ENCODE measurements at places on chromosomes 3 and 15.

DNA sequence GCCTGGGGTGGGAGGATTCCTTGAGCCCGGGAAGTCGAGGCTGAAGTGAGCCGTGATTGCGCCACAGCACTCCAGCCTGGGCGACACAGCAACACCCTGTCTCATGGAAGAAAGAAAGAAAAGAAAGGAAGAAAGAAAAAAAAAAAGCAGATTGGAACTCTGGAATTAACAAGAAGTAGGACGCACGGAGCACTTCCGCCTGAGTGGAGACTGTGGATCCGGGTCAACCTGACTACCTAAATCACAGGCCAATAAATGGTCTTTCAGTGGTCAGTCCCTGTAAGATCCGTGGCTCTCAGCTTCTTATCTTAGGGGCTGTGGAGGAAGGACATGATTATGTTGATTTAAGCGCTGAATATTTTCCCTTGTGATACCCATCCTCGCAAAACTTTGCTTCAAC, 2.4 kb upstream of the PPARG start:
- no peak for DNase-seq

GRCh38 chr3:87009271-87009670, 18.3 kb upstream of the VGLL3 start:
- no peak for DNase-seq

DNA sequence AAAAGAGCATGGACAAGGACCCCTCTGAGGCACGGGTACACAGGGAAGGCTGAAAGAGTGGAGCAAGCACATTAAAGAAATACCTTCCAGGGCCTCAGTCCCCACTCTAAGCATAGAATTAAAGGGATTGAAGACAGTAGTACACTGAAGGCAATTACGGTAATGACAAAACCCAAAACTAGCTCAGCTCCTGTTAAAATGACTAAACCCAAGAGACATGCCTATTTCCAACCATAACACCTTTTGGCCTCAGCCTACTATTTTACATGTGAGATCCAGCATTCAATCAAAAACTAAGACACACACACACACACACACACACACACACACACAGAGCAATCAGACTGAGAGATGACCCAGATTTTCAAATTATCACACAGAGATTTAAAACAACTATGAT, 19.8 kb downstream of the MAP4 start:
- DNase-seq, result no peak

DNA sequence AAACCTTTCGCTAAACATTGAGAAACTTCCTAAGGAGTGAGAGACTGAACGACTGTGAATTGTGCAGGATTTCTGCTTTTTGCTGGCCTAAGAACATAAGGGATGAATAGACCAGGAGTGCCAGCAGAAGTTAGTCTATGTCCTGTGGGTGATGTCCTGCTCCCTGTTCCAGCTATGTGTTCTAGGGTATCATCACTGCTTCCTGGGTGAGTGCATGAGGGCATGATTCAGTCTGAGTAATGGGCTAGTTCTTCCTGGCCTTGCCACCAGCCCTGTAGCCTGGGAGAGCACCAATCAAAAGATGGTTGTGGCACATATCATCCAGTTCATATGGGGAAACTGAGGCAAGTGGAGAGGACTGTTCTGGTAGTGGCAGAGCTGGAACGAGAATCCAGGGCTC, 153.9 kb upstream of the TPM1 start:
- no peak for DNase-seq

DNA sequence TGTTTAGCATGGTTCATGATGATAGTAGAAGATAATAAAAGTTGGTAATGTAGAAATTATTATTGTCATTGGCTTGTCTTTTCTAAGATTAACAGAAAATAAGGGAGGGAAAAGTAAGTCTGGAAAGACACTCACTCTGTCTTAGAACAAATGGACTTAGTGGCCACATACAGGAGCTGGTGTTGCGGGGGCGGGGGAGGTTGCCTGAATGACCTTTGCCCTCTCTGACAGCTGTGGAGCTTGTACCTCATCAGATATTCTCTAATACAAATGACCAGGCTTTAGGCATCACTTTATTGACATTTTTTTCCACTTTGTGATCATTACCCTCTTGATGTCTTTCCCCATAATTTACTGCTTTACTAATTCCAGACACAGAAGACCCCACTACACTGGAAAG, 5.9 kb downstream of the TAGLN3 start:
- no peak for DNase-seq

DNA sequence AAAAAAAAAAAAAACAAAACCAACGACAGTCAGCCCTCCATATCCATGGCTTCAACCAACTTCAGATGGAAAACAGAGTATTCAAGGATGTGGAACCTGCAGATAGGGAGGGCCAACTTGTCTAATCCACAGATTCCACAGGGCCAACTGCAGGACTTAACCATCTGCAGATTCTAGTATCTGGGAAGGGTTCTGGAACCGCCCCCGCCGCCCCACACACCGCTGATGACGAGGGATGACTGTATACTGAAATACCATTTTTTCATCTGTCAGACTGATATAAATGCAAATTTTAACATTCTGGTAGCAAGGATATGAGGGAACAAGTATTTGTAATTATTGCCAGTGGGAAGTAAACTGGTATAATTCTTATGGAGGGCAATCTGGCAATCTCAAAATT, 29.5 kb downstream of the ADPGK start:
- DNase-seq, result no peak

DNA sequence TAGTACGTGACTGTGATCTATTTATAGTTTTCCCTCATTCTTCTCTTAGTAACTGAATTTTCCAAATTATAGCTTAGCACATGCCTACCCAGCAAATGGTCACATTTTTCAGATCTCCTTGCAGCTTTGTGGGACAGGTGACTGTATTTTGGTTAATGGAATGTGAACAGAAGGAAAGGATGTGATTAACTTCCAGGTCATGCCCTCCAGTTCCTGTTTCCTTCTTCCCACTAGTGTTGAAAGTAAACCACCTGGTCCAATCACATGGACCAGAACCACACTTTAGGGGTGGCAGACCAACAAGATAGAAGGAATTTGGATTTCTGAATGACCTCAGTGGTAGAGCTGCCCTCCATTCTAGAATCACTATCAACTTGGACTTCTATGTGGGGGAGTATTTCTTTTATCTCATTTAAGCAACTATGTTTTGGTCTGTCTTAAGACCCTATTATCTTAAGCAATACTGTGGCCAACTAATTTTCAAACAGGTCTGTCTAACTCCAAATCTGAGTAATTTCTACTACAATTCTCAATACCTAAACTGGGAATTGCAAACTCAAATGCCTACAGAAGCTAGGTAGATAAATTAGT, 76.0 kb upstream of the TSC22D2 start:
- DNase-seq, result no peak

GRCh38 chr15:44595246-44595645, 58.3 kb downstream of the EIF3J start:
- DNase-seq, result no peak

- no peak for DNase-seq
Measured at GRCh38 chr15:84863565-84864443, 20.7 kb upstream of the SLC28A1 start.

DNA sequence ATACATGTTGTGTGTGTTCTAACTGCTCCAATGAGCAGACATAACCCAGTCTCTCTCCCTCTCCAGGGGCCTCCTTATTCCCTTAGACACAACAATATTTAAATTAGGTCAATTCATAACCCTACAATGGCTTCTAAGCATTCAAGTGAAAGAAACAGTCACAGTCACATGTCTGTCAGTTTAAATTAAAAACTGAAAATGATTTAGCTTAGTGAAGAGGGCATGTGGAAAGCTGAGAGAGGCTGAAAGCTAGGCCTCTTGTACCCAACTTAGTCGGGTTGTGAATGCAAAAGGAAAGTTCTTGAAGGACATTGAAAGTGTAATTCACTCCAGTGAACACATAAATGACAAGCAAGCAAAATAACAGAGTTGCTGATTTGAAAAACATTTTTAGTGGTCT, 1519.6 kb downstream of the OTOL1 start:
- DNase-seq, result no peak

DNA sequence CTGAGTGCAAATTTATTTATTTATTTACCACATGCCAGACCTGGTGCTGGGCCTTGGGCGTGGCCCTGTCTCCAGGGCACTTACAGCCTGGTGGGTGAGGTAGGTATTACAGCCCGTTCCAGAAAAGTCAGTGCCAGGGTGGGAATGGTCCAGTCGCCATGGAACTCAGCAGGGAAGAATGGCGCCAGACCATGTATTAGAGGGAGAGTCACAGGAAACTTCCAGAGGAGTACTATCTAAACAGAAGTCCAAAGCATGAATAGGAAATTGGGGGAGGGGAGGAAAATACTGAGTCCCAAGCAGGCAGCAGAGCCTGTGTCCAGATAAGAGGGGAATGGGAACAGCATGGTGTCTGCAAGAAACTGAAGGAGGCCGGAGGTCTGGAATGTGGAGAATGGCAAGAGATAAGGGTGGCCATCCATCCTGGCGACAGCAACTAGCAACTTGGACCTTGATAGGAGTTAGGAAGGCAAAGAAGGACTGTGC, 27.0 kb downstream of the SH3BP5 start:
- no peak for DNase-seq

DNA sequence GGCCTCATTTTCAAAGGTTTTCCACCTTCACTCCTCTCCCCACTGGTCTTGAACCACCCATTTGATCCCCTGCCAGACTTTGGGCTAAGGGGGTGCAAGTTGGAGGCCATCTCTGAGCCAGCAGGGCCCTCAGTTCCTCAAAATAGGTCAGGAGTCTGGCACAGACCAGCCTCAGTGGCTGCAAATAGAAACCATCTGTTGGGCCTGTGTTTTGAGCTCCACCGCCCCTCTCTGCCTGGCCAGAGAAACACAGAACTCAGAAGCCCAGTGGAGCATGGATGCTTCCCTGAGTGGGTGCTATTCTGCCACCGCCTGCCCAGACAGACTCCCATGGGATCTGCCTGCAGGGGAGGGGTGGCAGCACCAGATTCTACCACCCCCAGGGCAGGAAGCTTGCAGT, 56.3 kb downstream of the CORO2B start:
- no peak for DNase-seq

GRCh38 chr3:152271501-152272236, 2.9 kb downstream of the MBNL1 start:
- no peak for DNase-seq

- DNase-seq, result no peak
Measured at GRCh38 chr3:66795365-66795764, 202.7 kb upstream of the KBTBD8 start.

DNA sequence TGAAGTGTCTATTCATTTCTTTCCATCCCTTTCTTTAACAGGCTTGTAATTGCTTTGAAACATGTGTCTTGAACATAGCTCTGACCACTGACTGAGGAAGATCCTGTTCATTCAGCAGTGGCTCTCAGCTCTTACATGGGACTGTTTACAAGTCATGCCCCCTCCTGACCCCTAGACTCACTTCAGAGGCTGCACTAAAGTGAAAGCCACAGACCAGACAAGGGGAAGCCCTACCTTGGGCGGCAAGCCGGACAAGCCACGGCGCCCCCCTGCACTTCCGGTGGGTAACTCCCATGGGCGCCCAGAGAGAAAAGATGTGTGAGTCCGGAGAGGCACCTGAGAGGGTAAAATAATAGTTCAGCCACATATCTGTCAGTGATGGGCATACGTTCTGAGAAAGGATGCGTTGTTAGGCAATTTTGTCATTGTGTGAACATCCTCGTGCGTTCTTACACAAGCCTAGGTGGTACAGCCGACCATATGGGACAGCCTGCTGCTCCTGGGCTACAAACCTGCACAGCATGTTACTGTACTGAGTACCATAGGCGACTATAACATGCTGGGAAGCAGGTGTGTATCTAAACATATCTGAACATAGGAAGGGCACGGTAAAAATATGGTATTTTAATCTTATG, 116.2 kb downstream of the CHSY1 start:
- no peak for DNase-seq

DNA sequence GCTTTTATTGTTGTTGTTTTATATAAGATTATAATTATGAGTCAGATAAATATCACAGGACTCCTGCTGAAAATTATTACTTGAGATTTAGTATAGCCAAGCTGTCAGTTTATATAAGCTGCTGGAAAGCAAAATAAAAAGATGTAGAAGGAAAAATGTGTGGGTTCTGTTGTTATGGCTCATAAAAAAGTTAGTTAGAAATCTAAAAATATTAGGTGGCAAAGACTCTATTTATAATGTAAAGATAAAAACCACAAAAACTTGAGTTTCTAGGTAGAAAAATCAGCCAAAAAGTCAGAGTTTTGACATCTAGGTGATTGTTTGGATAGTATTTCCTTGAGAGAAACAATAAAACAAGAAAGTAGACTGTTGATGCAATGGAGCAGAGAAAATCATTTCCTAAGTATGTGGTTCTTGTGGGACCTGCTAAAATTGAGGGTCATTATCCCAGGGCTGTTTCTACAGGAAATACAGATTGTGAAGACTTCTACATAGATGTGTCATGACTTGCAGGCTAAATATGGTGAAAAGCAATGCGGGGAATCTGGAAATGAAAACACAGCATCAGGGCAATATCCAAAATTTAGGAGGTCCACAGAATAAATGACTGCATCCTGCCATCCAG, 1109.6 kb upstream of the CADM2 start:
- DNase-seq, result no peak

DNA sequence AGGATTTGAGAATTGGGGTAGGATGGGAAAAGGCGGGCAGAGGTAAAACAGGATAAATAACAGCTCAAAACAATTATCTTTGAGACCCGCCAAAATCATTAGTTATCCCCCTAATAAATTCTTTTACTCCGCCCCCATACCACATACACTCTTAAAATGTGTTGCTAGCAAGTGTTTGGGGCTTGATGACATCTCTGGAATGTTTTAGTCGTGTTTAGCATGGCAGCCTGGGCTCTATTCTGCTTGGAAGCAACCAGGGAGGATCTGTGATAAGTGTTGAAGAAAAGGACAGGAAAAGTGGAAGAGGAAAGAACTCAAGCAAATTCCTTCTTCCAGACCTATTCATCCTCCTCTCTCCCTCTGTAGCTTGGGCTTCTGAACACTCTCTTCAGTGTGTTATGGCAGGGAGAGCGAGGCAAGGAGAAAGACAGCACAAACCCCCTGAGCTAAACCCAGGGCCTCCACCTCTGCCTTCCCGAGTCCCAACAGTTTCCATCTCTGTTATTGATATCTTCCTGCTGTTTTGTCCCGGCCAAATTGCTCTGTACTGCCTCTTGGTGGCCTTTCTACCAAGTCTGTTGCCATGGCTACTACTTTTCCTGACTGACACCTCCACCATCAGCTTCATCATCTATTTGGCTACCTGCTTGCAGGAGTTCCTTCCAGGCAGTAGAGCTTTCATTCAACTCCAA, 135.8 kb downstream of the RPL22L1 start:
- peak; percentile 8 for DNase-seq

- peak; percentile 33 for DNase-seq
Measured at GRCh38 chr3:111726788-111727305, 131.7 kb upstream of the ZBED2 start.

Measured in NCI-H146 (cell line).